ENCODE measurements at places on chromosomes 2 and 18. TPM values are rescaled to one million over a fixed set of nuclear protein-coding genes. Genes with fewer than 3 reads are reported as not detected.

Gene TTLL4
- 7.9 TPM for total RNA-seq

Gene TP53I3
- total RNA-seq: 26.4 TPM

Gene ATP6V1B1
- total RNA-seq: 0.21 TPM

Gene MEP1B
- under 0.01 TPM for total RNA-seq

Gene COL6A3
- under 0.01 TPM for total RNA-seq

Gene CHRND
- not detected for total RNA-seq

Gene ZBTB7C
- 7.0 TPM for total RNA-seq

Gene ANKRD30B
- not detected for total RNA-seq

Gene IAH1
- 35.2 TPM for total RNA-seq

Gene EML6
- total RNA-seq: 1.9 TPM

Gene PAX3
- total RNA-seq: 5.8 TPM

Gene TMEM169
- total RNA-seq: 0.34 TPM

Gene IL1B
- 257 TPM for total RNA-seq

Gene FAM237A
- not detected for total RNA-seq

Gene MEIS1
- 16.1 TPM for total RNA-seq

Gene VIT
- total RNA-seq: not detected

Gene BMP10
- not detected for total RNA-seq

Gene TGFA
- total RNA-seq: 144 TPM

Gene TMEFF2
- total RNA-seq: under 0.01 TPM

Gene PXDN
- 109 TPM for total RNA-seq

Gene C2orf80
- not detected for total RNA-seq

Gene CYTIP
- not detected for total RNA-seq

Gene IL1RN
- total RNA-seq: 53.7 TPM
